ENCODE measurements at places on chromosomes 6 and 20.

DNA sequence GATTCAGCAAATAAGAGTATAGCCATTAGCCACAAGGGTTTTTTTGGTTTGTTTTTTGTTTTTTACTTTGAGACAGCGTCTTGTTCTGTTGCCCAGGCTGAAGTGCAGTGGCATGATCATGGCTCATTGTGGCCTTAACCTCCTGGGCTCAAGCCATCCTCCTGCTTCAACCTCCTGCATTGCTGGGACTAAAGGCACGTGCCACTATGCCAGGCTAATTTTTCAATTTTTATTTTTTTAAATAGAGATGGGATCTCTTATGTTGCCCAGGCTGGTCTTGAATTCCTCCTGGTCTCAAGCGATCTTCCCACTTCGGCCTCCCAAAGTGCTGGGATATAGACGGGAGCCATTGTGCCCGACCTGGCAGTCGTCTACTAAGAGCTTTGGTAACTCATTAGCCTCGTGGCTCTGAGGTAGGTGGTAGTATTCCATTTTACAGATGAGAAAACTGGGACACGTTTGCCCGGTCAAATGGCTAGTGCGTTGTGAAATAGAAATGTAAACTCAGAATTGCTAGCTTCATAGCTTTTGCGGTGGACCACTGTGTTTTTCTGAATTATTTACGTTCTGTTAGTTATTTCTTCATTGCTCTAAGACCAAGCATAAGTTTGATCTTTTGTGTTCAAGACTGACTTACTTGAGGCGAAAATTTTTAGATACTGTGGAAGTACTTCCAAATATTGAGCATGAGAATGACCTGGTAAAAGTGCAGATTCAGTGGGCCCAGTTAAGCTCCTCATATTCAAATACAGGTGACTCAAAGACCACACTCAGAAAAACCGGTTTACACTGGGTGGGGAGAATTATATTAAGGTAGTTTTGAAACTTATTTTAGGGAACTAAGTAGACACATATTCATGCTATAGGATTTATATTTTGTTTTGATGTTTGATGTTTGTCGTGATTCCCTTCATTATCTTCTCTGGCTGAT is 2.1 kb downstream of the PANK2 start:
- no peak for DNase-seq

GRCh38 chr6:14757014-14757413 is 488.9 kb upstream of the JARID2 start:
- no peak for DNase-seq

DNA sequence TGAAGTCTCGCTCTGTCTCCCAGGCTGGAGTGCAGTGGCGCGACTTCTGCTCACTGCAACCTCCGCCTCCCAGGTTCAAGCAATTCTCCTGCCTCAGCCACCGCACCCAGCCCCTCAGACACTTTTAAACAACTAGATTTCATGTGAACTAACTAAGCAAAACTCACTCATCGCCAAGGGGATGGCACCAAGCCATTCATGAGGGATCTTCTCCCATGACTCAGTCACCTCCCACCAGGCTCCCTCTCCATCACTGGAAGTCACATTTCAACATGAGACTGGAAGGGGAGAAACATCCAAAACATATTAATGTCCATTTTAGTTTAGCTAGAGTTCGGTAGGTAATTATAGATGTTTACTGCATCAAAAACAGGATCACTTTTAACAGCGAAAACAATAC is 95.9 kb upstream of the PRL start:
- DNase-seq: no peak

GRCh38 chr6:52418606-52419005 is 1.5 kb upstream of the EFHC1 start:
- no peak for DNase-seq

GRCh38 chr6:7239590-7239948 is 73.4 kb downstream of the SSR1 start:
- DNase-seq: no peak

GRCh38 chr6:25034431-25034921 is 98.7 kb upstream of the RIPOR2 start:
- no peak for DNase-seq

Data from kidney glomerular epithelial cell (primary cell).